Adipocyte (in vitro differentiated cells): ENCODE measurements at places on chromosomes 5 and 9.

- no peak for DNase-seq
Measured at GRCh38 chr9:132012704-132013357, 66.8 kb downstream of the MED27 start.

- DNase-seq, result no peak
Measured at GRCh38 chr9:95460518-95461164, 56.1 kb downstream of the PTCH1 start.

DNA sequence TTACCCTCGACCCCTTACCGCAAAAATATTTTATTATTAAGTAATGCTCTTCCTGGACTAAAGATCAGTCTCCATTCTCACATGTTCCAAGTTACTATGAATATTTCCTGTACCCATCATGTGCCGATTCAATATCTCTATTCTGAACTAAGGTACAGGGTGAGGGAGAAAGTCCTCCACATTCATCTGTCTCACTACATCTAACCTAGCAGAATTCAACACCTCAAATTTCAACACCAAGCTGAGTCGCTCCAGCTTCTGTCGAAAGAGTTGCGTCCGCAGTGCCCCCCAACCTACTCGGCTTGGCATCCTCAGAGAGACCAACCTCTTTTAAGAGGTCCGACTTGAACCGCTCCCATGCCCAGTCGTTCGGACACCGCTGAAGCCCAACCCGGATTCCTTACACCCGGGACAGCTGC is 1.0 kb downstream of the CERT1 start:
- peak; percentile 76 for DNase-seq

GRCh38 chr5:174300118-174300940 is 254.8 kb downstream of the NSG2 start:
- DNase-seq, result no peak

GRCh38 chr9:131630205-131630831 is 85.0 kb downstream of the PRRT1B start:
- DNase-seq, result no peak

GRCh38 chr5:141040771-141041426 is 10.3 kb upstream of the PCDHB1 start:
- peak; percentile 69 for DNase-seq

- no peak for DNase-seq
Measured at GRCh38 chr5:154351141-154351540, 94.7 kb upstream of the SAP30L start.

DNA sequence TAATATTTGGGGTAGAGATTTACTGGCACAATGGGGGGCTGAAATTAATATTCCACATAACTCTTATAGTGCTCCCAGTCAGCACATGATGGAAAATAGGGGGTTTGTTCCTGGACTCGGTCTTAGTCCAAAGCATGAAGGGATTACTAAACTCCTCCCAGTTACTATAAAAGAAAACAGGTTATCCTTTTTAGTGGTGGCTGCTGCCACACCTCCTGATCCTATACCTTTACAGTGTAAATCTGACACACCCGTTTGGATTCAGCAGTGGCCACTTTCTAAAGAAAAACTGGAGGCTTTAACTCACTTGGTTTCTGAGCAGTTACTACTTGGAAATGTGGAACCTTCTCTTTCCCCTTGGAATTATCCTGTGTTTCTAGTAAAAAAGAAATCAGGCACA is 572.9 kb upstream of the PTGER4 start:
- DNase-seq, result no peak
